ENCODE measurements at places on chromosomes 7 and 10.

- peak; percentile 32 for DNase-seq
Measured at GRCh38 chr10:132808383-132809231, 22.7 kb upstream of the NKX6-2 start.

- no peak for DNase-seq
Measured at GRCh38 chr10:18469125-18469524, 182.3 kb downstream of the NSUN6 start.

DNA sequence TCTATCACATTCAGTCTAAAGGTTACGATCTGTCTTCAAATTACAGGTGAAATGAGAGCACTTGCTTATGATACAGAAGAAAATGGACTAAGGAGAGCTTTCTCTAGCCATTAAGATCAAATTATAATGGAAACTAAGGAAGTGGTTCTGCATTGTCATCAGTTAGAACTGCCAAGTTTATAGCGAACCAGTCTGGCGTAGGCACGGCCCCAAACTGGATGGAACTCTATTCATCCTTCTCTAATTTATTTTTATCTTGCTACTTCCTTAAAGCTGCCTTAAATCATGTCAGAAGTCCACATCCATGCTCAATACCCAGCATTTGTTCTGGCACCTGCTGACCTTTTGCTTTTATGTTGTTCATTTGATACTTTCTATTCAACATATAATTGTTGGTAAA lies 63.7 kb upstream of the APBB1IP start:
- no peak for DNase-seq

DNA sequence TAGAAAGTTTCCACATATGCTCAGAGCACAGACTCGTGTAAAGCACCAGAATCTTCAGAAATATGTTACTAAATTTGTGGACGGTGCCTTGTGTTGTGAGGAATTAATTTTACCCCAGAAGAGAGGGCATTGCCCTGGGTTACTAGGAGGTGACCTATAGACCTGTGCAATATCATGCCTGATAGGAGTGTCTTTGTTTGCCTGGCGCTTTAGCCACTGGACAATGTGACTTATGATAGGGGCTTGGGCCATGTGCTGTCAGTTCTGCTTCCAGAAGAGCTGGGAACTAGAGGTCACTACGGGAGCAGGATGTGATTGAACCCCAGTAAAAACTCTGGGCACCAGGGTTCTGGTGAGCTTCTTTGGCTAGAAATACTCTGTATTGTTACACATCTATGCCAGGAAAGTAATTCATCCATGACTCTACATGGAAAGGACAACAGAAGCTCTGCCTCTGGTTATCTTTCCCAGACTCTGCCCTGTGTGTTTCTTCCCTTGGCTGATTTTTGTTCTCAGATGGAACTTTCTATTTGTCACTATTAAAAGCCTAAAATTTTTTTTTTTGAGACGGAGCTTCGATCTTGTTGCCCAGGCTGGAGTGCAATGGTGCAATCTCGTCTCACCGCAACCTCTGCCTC lies 75.5 kb downstream of the SIRT1 start:
- DNase-seq = no peak

DNA sequence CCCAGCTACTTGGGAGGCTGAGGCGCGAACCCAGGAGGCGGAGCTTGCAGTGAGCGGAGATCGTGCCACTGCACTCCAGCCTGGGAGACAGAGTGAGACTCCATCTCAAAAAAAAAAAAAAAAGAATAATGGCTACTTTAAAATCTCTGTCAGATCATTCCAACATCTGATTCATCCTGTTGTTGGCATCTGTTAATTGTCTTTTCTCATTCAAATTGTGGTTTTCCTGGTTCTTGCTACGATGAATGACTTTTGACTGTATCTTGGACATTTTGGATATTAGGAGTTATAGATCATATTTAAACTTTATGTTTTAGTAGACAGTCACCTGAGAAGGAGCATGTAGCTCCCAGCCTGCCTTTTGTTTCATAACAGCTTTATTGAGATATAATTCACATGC lies 8.5 kb downstream of the TPST1 start:
- no peak for DNase-seq

DNA sequence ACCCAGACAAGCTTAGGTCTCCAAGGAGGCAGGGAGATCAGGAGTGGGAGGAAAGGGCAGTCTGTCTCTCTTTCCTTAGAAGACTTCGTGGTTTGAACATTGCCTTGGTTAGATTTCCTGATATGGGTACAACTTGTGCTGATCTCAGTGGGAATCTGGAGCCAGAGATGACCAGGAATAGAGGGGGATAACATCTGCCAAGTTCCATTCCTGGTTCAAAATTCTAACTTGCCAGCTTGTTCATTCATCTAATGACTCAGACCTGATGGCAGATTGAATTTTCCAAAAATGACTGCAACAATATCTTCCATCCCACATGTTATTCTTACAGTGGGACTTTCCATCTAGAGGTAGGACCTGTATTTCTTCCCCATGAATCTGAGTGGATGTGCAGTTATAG lies 394.3 kb upstream of the PODXL start:
- no peak for DNase-seq
